ENCODE measurements at places on chromosomes 11 and 22. TPM values are rescaled to one million over a fixed set of nuclear protein-coding genes. Genes with fewer than 3 reads are reported as not detected.

DNA sequence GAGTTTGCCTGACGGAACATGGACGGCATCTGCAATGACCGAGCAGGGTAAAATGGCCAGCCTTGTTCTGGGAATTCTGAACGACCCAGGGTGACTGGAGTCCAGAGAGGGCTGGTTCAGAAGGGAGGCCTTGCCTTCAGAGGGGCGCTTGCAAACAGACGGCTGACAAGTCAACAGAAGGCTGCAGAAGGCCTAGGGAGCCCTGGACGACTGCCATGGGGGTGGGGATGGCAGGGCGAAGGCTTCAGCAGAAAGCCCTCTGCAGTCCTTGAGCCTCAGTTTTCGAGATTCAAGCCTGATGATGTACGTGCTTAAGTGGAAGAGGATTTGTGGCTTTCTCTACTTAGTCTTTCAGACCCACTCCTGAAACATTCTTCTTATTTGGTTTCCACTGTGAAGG lies 117.1 kb upstream of the TBCEL start:
- no peak overlapping the region for H3K27ac ChIP-seq
- no peak for DNase-seq
- H3K36me3 ChIP-seq = no peaks in the 10 kb centered on the region
- H3K4me1 ChIP-seq = no peaks in the 10 kb centered on the region
- H3K27me3 ChIP-seq = no peaks in the 10 kb centered on the region

DNA sequence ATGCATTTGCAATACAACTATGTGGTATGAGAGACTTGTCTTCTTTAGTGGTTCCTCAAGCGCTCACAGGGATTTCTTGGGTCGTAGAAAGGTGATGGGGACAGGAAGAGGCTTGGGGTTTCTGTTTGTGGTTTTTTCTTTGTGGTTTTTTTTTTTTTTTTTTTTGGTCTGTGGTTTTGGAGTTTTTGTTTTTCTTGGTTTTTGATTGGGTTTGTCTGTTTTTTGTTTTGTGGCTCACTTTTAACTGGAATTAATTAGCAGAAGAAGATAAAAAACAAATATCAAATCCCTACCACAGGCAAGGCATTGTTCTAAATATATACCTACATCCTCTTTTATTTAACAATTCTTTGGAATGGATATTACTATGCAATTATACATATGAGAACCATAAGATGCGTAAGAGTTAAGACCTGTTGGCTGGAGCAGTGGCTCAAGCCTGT lies 5.5 kb downstream of the TTC28 start:
- no peak overlapping the region for H3K27ac ChIP-seq
- no peaks in the 10 kb centered on the region for H3K36me3 ChIP-seq
- peak; percentile 21 for DNase-seq
- no peaks in the 10 kb centered on the region for H3K27me3 ChIP-seq

GRCh38 chr11:118956847-118957469 lies 860 bp downstream of the UPK2 start:
- H3K4me1 ChIP-seq = no peaks in the 10 kb centered on the region
- no peak for DNase-seq
- no peak overlapping the region for H3K27ac ChIP-seq
- no peaks in the 10 kb centered on the region for H3K27me3 ChIP-seq

- H3K36me3 ChIP-seq = peaks cover 14% of the 10 kb centered on the region
- H3K27ac ChIP-seq = peak overlapping the region; percentile 99
Observed at GRCh38 chr11:62725646-62726045, 1.6 kb downstream of the HNRNPUL2 start.

- no peak overlapping the region for H3K27ac ChIP-seq
- no peak overlapping the region for H3K4me3 ChIP-seq
- peaks cover 8% of the 10 kb centered on the region for H3K4me1 ChIP-seq
- peak; percentile 71 for DNase-seq
- no peaks in the 10 kb centered on the region for H3K36me3 ChIP-seq
Observed at GRCh38 chr11:10314199-10315072, 9.6 kb downstream of the ADM start.

GRCh38 chr22:17114173-17114897 lies 6.8 kb downstream of the TMEM121B start:
- no peaks in the 10 kb centered on the region for H3K4me1 ChIP-seq
- H3K27ac ChIP-seq = no peak overlapping the region
- H3K4me3 ChIP-seq = no peak overlapping the region
- no peak for DNase-seq

GRCh38 chr11:69310934-69311766 lies 17.2 kb downstream of the MYEOV start:
- H3K27ac ChIP-seq = peak overlapping the region; percentile 15
- H3K4me3 ChIP-seq = no peak overlapping the region
- peak; percentile 14 for DNase-seq
- no peaks in the 10 kb centered on the region for H3K27me3 ChIP-seq
- peaks cover 28% of the 10 kb centered on the region for H3K4me1 ChIP-seq
- H3K36me3 ChIP-seq = no peaks in the 10 kb centered on the region

DNA sequence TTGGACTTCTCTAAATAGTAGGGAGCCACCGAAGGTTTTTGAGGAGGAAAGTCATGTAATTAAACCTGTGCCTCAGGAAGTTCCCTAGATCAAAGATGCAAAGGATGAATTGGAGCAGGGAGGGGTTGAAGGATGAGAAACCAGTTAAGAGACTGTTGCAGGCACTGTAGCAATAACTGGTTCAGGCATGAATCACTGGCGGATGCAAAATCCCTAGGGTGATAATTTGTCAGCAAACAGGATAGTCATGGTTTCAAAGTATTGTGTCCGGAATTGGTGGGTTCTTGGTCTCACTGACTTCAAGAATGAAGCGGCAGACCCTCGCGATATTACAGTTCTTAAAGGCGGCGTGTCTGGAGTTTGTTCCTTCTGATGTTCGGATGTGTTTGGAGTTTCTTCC lies 19.9 kb downstream of the TRIOBP start:
- no peak overlapping the region for H3K27ac ChIP-seq
- H3K4me3 ChIP-seq = no peak overlapping the region
- H3K4me1 ChIP-seq = no peaks in the 10 kb centered on the region

GRCh38 chr11:79201677-79202347 lies 239.0 kb downstream of the TENM4 start:
- peaks cover 3% of the 10 kb centered on the region for H3K27me3 ChIP-seq
- H3K4me3 ChIP-seq = no peak overlapping the region
- H3K36me3 ChIP-seq = no peaks in the 10 kb centered on the region

DNA sequence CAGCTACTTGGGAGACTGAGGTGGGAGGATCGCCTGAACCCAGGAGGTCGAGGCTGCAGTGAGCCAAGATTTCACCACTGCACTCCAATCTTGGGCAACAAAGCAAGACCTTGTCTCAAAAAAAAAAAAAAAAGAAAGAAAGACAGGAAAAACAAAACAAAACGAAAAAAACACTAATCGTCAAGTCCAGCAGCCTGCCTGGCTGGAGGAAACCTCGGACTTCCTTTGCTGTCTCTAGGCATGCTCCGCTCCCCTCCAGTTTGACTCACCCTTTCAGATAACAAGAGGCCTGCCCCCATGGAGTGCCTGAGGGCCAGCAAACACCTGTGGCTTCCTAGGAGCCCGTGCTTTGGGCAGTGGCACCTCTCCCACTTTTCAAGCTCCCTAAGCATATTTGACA lies 28.8 kb upstream of the CHKA start:
- no peaks in the 10 kb centered on the region for H3K27me3 ChIP-seq
- no peaks in the 10 kb centered on the region for H3K36me3 ChIP-seq
- DNase-seq = peak; percentile 43
- H3K27ac ChIP-seq = peak overlapping the region; percentile 41

- no peaks in the 10 kb centered on the region for H3K27me3 ChIP-seq
- DNase-seq = no peak
- no peaks in the 10 kb centered on the region for H3K4me1 ChIP-seq
- H3K36me3 ChIP-seq = no peaks in the 10 kb centered on the region
- no peak overlapping the region for H3K4me3 ChIP-seq
- H3K27ac ChIP-seq = no peak overlapping the region
Observed at GRCh38 chr11:43072911-43073310, 238.9 kb upstream of the API5 start.

GRCh38 chr11:36371590-36371989 lies 75.5 kb downstream of the PRR5L start:
- no peak for DNase-seq
- H3K4me1 ChIP-seq = peaks cover 6% of the 10 kb centered on the region
- H3K4me3 ChIP-seq = no peak overlapping the region
- H3K36me3 ChIP-seq = no peaks in the 10 kb centered on the region
- peaks cover 14% of the 10 kb centered on the region for H3K27me3 ChIP-seq

GRCh38 chr11:110818032-110818687 lies 105.9 kb upstream of the ARHGAP20 start:
- no peaks in the 10 kb centered on the region for H3K27me3 ChIP-seq
- no peak overlapping the region for H3K27ac ChIP-seq
- no peak overlapping the region for H3K4me3 ChIP-seq
- no peaks in the 10 kb centered on the region for H3K4me1 ChIP-seq

- H3K27me3 ChIP-seq = no peaks in the 10 kb centered on the region
- DNase-seq = no peak
- no peaks in the 10 kb centered on the region for H3K4me1 ChIP-seq
- H3K27ac ChIP-seq = no peak overlapping the region
- no peak overlapping the region for H3K4me3 ChIP-seq
Observed at GRCh38 chr11:41283191-41283930, 176.1 kb downstream of the LRRC4C start.

- no peaks in the 10 kb centered on the region for H3K4me1 ChIP-seq
- no peaks in the 10 kb centered on the region for H3K27me3 ChIP-seq
- H3K27ac ChIP-seq = no peak overlapping the region
- H3K4me3 ChIP-seq = no peak overlapping the region
Observed at GRCh38 chr11:9922806-9923205, 258.9 kb downstream of the SWAP70 start.

DNA sequence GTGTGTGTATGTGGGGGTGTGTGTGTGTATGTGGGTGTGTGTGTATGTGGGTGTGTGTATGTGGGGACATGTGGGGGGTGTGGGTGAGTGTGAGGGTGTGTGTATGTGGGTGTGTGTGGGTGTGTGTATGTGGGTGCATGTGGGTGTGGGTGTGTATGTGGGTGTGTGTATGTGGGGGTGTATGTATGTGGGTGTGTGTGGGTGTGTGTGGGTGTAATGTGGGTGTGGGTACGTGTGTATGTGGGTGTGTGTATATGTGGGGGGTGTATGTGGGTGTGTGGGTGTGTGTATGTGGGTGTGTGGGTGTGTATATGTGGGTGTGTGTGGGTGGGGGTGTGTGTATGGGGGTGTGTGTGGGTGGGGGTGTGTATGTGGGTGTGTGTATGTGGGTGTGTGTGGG lies 106.7 kb downstream of the SPATA19 start:
- DNase-seq = no peak
- H3K36me3 ChIP-seq = no peaks in the 10 kb centered on the region
- no peak overlapping the region for H3K27ac ChIP-seq
- peaks cover 6% of the 10 kb centered on the region for H3K27me3 ChIP-seq
- no peak overlapping the region for H3K4me3 ChIP-seq

- H3K27ac ChIP-seq = no peak overlapping the region
- no peak for DNase-seq
- no peaks in the 10 kb centered on the region for H3K27me3 ChIP-seq
- H3K36me3 ChIP-seq = no peaks in the 10 kb centered on the region
Observed at GRCh38 chr11:29211202-29211601, 805.6 kb downstream of the KCNA4 start.

- H3K4me3 ChIP-seq = no peak overlapping the region
- peaks cover 25% of the 10 kb centered on the region for H3K36me3 ChIP-seq
- DNase-seq = no peak
- H3K4me1 ChIP-seq = no peaks in the 10 kb centered on the region
Observed at GRCh38 chr11:65214212-65214845, 32.6 kb downstream of the CAPN1 start.

- H3K27me3 ChIP-seq = no peaks in the 10 kb centered on the region
- peak overlapping the region; percentile 20 for H3K27ac ChIP-seq
- peak overlapping the region; percentile 81 for H3K4me3 ChIP-seq
- peaks cover 38% of the 10 kb centered on the region for H3K36me3 ChIP-seq
Observed at GRCh38 chr22:42581762-42582716, 28.3 kb downstream of the SERHL2 start.

DNA sequence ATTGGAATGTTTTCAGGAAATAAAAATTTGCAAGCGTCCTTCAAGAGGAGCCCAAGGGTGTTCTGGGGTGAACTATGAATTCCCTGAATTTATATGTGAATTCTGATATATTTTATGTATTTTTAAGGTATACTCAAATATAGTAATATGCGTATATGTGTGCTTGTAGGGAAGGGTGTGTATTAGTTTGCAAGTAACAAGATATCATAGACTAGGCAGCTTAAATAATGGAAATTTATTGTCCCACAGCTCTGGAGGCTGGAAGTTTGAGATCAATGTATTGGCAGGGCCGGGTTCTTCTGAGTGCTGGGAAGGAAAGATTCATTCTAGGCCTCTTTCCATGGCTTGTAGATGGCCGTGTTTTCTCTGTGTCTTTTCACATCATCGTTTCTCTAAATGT lies 16.2 kb upstream of the SLC6A5 start:
- H3K27ac ChIP-seq = no peak overlapping the region
- H3K4me1 ChIP-seq = no peaks in the 10 kb centered on the region
- no peak overlapping the region for H3K4me3 ChIP-seq
- H3K27me3 ChIP-seq = no peaks in the 10 kb centered on the region
- no peaks in the 10 kb centered on the region for H3K36me3 ChIP-seq
- no peak for DNase-seq

- no peak for DNase-seq
- no peaks in the 10 kb centered on the region for H3K27me3 ChIP-seq
- peaks cover 4% of the 10 kb centered on the region for H3K4me1 ChIP-seq
- peak overlapping the region; percentile 8 for H3K27ac ChIP-seq
- H3K36me3 ChIP-seq = no peaks in the 10 kb centered on the region
Observed at GRCh38 chr22:21651521-21652009, 9.5 kb downstream of the SDF2L1 start.

- no peak overlapping the region for H3K4me3 ChIP-seq
- peak; percentile 76 for DNase-seq
- no peaks in the 10 kb centered on the region for H3K27me3 ChIP-seq
- H3K36me3 ChIP-seq = no peaks in the 10 kb centered on the region
Observed at GRCh38 chr11:111101881-111102280, 143.6 kb upstream of the POU2AF2 start.

DNA sequence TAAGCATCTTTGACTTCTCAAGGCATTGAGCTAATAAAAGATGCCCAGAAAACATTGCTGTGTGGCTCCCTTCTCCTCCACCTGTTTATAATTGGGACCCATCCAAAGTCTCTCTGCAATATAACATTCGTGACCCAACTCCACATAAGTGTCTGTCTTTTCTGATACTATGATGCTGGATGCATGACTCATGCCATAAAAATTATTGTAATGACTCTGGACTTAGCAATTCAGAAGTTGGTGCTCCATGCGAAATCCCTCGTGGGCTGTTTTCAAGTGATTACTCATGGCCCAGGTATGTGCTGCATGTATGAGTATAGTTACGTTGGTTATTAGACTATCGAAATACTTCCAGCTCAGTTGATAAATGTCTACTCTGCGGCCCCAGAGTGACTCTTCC lies 11.7 kb downstream of the FJX1 start:
- H3K27me3 ChIP-seq = peaks cover 2% of the 10 kb centered on the region
- no peaks in the 10 kb centered on the region for H3K36me3 ChIP-seq
- H3K4me3 ChIP-seq = no peak overlapping the region
- no peak overlapping the region for H3K27ac ChIP-seq
- no peaks in the 10 kb centered on the region for H3K4me1 ChIP-seq

Gene SLCO2B1
- total RNA-seq = 244 TPM

Gene CENPM
- 9.9 TPM for total RNA-seq

Gene CPT1A
- total RNA-seq = 51.7 TPM

Gene P4HA3
- 3.3 TPM for total RNA-seq

Gene CRYBB3
- not detected for total RNA-seq

Gene TEX54
- total RNA-seq = not detected

Gene ZNF280A
- total RNA-seq = not detected

Gene MSANTD2
- total RNA-seq = 33.6 TPM
